ENCODE measurements at places on chromosomes 4 and X.

- peak; percentile 89 for DNase-seq
Measured at GRCh38 chr4:138405934-138406567, 163.9 kb upstream of the SLC7A11 start.

DNA sequence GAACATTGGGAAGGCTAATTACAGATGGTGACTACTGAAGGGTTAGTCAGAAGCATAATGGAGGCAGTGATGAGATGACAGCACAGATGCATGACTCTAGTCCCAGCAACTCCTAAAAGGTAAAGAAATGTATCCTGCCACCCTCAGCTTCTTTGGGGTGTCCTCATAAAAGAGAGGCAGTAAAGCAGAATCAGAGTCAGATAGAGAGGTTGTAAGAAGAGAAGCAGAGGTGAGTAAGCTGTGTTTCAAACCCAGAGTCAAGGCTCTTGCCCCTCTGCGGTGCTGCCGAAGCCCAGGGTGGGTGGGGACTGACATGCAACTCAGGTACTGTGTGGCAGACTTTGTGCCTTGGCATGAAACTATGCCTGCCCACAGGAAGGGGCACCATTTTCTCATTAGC lies 59.5 kb upstream of the PGM2 start:
- no peak for DNase-seq

- DNase-seq: no peak
Measured at GRCh38 chrX:41825796-41826195, 97.6 kb downstream of the CASK start.

GRCh38 chrX:10854594-10854993 lies 234.2 kb upstream of the MID1 start:
- DNase-seq: no peak

- no peak for DNase-seq
Measured at GRCh38 chrX:95764972-95765451, 919.6 kb upstream of the DIAPH2 start.

DNA sequence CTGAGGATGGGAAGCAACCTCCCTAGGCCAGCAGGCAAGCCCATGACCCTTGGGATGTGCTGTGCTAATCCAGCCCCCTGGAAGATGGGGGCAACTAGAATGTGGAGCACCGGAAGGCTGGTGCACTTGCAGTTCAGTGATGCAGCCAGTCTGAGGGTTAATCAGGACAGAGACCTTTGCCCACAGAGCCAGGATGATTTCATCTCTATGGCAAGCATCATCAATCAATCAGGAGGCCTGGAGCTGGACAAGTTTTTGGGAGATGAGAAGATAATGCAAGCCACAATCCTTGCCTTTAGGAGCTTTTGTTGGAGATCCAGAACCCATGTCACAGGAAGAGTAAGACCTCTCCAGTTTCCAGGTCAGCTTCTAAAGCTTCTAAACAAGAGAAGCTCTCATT lies 15.4 kb upstream of the MSN start:
- no peak for DNase-seq

DNA sequence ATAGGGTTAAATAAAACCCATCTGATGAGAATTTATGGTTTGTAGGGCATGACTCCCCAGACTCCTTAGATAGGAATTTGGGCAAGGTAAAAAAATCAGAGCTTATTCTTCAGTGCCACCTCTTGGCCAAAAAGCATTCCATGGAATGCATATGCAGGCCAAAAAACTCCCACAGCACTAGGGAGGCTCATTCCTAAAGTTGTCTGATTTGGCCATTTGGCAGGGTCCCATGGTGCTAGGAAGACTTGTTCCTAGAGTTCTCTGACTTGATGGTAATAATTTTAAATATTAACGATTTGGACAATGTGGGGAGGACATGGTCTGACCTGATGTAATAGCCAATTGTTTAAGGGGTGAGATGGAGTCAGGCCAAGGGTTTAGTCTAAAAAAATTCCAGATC lies 93.0 kb downstream of the SPIN4 start:
- DNase-seq: no peak

- DNase-seq: no peak
Measured at GRCh38 chr4:110275871-110276270, 77.5 kb upstream of the ELOVL6 start.

- peak; percentile 85 for DNase-seq
Measured at GRCh38 chrX:132017431-132018185, 5.5 kb upstream of the STK26 start.

- no peak for DNase-seq
Measured at GRCh38 chr4:169110633-169111032, 100.6 kb upstream of the CBR4 start.

DNA sequence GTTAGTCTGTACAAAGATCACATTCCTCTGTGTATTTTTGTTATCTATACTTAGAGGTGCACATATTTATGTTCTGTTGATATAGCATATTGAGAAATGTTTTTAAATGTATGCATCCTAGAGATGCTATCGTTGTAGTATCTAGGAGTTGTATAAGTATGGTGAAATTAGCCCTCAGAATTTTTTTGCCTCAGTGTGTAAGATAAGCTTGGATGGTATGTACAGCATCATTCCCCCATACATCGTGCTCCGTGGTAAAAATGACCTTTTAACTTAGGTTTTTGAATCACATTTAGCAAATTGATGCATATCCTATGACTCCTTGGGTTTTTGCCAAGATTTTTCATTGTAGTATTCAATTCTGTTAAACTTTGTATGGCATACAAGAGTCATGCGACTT lies 113.5 kb downstream of the RPA4 start:
- DNase-seq: no peak

DNA sequence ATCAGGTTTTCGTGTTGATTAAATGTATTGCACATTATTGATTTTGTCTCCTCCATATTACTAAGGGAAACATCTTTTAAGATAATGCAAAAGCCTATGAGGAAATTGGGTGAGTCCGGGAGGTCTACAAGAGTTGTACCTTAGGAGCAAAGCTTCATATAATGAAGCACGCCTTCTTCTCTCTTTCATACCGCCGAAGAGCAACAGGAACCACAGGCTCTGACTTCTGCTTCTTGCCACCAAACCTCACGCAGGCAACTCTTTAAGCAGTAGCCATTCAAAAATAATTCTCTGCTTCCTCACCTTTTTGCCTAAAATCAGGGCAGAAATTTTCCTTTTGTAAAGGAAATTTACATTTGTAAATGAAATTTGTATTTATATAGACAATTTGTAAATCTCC lies 139.6 kb downstream of the SPRY1 start:
- DNase-seq: no peak

- DNase-seq: no peak
Measured at GRCh38 chrX:100098660-100099375, 311.3 kb downstream of the PCDH19 start.
